Sigmoid colon (tissue), 7 donors: ENCODE measurements at places on chromosomes 16 and 17. TPM values are rescaled to one million over a fixed set of nuclear protein-coding genes. Genes with fewer than 3 reads are reported as not detected.

GRCh38 chr17:9726291-9726690, 65.1 kb downstream of the DHRS7C start:
- no peak for DNase-seq

DNA sequence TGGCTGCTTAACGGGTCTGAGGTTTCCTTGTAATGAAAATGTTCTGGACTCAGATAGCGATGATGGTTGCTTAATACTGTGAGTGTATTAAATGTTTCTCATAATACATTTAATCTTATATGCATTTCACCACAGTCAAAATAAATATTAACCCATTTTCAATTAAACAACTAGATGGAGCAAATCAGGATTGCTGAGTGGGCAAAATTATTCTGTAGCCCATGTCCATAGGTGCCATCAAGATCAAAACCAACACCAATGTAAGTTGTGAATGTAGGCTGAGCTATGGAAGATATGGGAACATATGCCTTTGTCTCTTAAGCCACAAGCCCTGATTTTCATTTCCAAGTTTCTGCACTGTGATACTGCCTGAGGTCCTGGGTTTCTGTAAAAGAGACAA, 572.6 kb upstream of the EEF2KMT start:
- no peak for DNase-seq

- peak; percentile 81 for DNase-seq
Observed at GRCh38 chr17:2023692-2024571, 1.2 kb downstream of the RTN4RL1 start.

GRCh38 chr17:49603720-49604119, 28.0 kb downstream of the NXPH3 start:
- DNase-seq: no peak

The ZNF385C gene
- total RNA-seq: not detected

DNA sequence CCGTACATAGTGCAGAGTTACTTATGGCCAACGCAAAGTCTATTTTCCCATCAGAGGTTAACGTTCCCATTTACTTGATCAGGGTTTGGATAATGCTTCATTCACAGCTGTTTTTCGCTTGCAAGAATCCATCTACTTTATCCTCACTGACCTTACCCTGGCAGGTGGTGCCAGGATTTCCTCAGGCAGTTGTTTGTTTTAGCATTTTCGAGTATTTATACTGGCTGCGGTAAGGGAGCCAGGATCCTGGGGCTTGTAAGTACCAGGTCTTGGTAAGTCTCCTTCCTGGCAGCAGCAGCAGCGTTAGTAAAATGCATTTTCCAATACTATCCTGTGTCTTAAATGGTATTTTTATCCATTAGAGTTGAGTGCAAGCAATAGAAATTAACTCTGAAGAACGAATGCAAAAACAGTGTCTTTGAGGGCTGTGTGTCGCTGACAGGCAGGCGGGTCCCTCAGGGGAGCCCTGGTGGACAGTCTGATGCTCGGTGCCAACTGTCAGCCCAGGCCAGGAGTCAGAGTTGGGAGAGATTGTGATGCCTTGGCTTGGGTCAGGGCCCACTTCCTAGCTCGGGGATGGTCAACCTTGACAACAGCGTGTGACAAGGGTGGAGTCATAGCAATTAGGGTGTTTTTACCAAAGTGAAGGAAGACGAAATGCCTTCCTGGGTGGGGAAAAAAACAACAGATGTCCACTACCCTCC, 92.4 kb upstream of the HSBP1 start:
- no peak for DNase-seq

The FOXK2 gene
- 56.8 TPM for total RNA-seq

DNA sequence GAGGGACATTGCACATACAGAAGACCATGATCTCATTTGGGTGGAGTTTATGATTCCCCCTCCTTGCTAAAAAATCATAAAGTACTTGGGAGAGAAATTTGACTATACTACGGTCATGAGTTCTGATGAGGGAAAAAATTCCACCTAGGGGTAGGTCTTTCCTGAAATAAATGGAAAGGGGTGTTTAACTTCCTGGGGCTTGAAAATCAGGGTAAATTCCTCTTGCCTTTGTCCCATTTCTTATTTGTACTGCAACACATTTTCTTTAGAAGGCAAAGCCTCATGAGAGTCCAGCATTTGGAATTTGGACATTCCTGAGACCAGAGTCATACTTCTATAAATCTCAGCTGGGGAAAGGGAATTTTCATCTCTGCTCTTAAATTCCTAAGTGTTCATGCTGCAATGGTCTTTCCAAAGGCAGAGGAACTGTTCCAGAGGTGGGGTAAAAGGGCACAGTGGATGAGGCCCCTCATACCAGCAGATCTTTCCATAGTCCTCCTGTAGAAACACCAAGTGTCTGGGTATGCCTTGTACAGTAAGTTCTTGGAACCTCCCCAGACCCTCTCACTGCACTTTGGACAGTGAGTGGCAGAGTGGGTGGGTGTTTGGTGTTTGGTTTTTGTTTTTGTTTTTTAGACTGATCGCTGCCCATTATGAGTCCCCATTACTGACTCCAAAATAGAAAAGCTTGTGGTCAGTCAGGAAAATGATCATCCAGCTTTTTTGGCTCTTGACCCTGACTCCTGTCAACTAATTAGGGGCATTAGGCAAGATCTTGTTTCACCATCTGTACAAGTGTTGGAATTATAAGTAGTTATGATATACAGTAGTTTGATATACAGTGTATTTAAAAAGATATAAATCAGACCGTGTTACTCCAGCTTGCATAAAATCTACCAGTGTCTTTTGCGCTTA, 6.0 kb downstream of the LYRM1 start:
- no peak for DNase-seq

GRCh38 chr17:29110372-29110757, 67.4 kb downstream of the PIPOX start:
- DNase-seq: no peak

DNA sequence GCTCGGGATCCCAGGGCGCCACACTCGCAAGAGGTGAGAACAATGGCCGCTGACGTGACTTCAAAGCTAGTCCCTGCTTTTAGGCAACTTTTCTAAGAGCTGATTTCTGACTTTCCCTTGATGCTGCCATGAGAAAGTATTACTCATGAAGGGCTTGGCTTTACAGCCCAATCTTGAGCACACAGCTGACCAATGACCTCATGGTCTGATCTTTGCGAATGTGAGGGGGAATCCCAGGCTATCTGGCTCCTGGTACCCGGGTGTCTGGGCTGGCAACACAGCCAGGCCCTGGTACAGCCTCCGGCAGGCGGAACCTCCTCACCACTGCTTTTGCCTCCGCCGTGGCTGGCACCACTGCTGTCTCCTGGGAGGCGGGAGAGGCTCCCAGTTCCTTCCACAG, 17.5 kb downstream of the NDUFAF8 start:
- no peak for DNase-seq

GRCh38 chr17:48596735-48597527, 3.4 kb upstream of the HOXB5 start:
- peak; percentile 75 for DNase-seq

The MT2A gene
- total RNA-seq: 52.1 TPM
